ENCODE measurements at places on chromosomes 3 and 15. TPM values are rescaled to one million over a fixed set of nuclear protein-coding genes. Genes with fewer than 3 reads are reported as not detected.

GRCh38 chr15:35560258-35560657 lies 14.3 kb upstream of the DPH6 start:
- H3K4me3 ChIP-seq, result no peak overlapping the region
- no peaks in the 10 kb centered on the region for H3K4me1 ChIP-seq
- no peaks in the 10 kb centered on the region for H3K27me3 ChIP-seq
- no peaks in the 10 kb centered on the region for H3K36me3 ChIP-seq

- H3K4me1 ChIP-seq, result peaks cover 68% of the 10 kb centered on the region
- no peaks in the 10 kb centered on the region for H3K27me3 ChIP-seq
- H3K27ac ChIP-seq, result peak overlapping the region; percentile 99
- peak overlapping the region; percentile 93 for H3K4me3 ChIP-seq
- H3K36me3 ChIP-seq, result peaks cover 61% of the 10 kb centered on the region
Observed at GRCh38 chr15:81299630-81300273, 24.2 kb downstream of the STARD5 start.

DNA sequence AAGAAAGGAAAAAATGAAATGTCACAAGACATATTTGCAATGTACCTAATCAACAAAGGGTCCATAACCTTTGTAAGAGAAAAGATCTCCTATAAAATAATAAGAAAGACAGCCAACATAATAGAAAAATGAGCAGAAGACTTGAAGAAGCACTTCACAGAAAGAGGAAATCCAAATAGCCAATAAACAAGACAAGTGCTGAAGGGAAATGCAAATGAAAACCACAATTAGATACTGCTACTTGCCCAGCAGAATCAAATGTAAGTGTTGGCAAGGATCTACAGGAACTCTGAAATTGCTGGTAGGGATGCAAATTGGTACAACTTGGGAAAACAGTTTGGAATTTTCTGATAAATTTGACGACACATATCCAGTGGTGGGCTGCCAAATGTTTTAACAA lies 15.1 kb upstream of the TOPAZ1 start:
- no peak overlapping the region for H3K27ac ChIP-seq
- H3K36me3 ChIP-seq, result no peaks in the 10 kb centered on the region
- no peaks in the 10 kb centered on the region for H3K4me1 ChIP-seq
- DNase-seq, result no peak
- no peak overlapping the region for H3K4me3 ChIP-seq

GRCh38 chr3:40858364-40859115 lies 333.8 kb downstream of the ZNF621 start:
- no peaks in the 10 kb centered on the region for H3K27me3 ChIP-seq
- H3K36me3 ChIP-seq, result no peaks in the 10 kb centered on the region
- H3K4me1 ChIP-seq, result no peaks in the 10 kb centered on the region

DNA sequence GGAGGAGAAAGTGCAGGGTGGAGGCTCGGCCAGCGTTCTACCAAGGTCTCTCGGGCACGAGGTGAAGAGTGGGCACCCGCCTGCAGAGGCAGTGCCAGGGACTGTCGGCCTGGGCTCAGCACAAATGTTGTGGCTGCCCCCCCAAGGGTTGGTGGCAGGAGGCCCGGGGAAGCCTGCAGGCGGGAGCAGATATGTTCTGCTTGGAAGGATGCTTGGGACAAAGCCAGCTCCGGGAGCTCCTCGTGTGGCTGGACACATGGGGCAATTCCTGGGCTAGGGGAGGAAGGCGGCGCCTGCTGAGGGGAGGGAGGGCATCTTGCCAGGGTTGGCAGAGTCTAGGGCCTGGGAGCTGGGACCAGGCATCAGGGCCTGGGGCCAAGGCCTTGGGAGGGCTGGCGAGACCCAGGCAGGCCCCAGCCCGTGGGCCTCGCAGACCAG lies 30.4 kb upstream of the FBLN2 start:
- H3K4me1 ChIP-seq, result no peaks in the 10 kb centered on the region
- H3K36me3 ChIP-seq, result no peaks in the 10 kb centered on the region
- H3K27me3 ChIP-seq, result no peaks in the 10 kb centered on the region

The HYAL2 gene
- 1.5 TPM for total RNA-seq

The GCNT3 gene
- total RNA-seq, result not detected
